RWPE1 (cell line): ENCODE measurements at places on chromosomes 2 and 18.
A peak's percentile ranks its signal among the peaks of the same experiment; 100 is the strongest.

DNA sequence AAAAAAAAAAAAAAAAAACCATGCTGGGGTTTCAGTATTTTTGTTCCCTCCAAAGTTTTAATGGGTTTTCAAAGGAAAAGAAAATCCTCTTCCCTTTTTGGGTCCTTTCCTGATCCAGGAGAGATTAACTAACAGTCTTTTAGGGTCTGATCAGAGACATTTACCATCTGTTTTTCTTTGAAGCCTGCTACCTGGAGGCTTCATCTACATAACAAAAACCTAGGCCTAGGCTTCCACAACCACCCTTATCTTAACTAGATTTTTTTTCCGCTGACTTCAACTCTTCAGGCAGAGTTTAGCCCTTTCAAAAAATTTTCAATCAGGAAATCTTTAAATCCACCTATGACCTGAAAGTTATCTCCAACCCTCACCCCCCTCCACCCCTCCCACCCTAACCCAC, 154.7 kb downstream of the MBD2 start:
- no peak for DNase-seq

DNA sequence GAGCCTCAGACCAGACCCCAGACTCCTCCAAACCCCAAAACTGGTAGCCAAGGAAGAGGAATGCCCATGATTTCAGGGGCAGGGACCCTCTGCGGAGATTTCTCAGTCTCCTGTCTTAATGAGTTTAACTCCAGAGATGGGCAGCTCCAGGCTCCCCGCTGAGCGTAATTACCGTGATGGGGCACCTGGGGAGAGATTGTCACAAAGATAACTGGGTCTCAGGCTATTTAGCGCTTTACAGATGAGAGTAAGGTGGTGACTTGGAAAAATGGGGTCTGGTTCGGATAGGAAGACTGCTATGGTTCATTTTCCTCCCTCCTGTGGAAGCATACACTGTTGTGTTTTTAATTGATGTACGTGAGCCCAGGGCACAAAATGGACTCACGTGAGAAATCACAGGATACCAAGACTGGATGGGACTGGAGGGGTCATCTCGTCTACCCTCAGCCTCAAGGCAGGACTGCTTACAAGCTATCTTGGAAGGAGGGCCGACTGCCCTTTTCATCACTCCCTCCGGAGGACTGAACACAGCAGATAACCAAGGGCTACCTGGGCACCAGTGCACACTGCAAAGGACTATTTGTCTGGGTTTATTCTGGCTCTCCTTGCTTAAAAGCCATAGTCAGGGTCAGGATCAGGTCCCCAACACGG, 427.8 kb downstream of the ZNF521 start:
- DNase-seq: no peak

GRCh38 chr2:241540771-241541561, 17.6 kb upstream of the BOK start:
- DNase-seq: peak; percentile 93

- DNase-seq: peak; percentile 23
These were observed 380.0 kb upstream of the ACVR2A start for GRCh38 chr2:147464737-147465357.

DNA sequence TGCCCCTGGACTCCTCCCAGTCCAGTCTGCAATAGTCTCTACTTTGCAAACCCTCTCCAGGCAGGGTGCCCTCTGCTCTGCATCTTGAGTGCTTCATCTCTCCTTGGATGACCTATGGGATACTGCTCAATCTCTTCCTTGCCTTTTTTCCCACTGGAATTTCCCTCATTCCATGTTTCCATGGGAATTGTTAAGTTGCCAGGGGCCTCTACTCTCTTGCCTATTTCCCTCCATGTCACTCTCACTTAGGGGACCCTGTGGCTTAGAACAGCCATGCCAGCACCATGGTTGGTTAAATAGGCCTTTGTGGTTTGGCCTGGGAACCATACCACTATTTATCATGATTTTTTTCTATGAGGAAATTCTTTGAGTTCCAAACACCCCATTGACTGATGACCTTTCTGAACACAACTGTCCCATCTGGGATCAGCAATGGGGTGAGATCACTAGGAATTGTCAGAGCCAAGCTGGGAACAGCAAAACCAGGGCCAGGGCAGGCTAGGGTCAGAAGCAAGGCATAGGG, 91.4 kb upstream of the RBMS1 start:
- DNase-seq: no peak

GRCh38 chr2:19244460-19245363, 113.7 kb downstream of the OSR1 start:
- no peak for DNase-seq

GRCh38 chr18:4858379-4859127, 338.5 kb downstream of the AKAIN1 start:
- DNase-seq: no peak
